Chondrocyte (in vitro differentiated cells): ENCODE measurements at places on chromosomes 16 and 17. TPM values are rescaled to one million over a fixed set of nuclear protein-coding genes. Genes with fewer than 3 reads are reported as not detected.
A peak's percentile ranks its signal among the peaks of the same experiment; 100 is the strongest.

DNA sequence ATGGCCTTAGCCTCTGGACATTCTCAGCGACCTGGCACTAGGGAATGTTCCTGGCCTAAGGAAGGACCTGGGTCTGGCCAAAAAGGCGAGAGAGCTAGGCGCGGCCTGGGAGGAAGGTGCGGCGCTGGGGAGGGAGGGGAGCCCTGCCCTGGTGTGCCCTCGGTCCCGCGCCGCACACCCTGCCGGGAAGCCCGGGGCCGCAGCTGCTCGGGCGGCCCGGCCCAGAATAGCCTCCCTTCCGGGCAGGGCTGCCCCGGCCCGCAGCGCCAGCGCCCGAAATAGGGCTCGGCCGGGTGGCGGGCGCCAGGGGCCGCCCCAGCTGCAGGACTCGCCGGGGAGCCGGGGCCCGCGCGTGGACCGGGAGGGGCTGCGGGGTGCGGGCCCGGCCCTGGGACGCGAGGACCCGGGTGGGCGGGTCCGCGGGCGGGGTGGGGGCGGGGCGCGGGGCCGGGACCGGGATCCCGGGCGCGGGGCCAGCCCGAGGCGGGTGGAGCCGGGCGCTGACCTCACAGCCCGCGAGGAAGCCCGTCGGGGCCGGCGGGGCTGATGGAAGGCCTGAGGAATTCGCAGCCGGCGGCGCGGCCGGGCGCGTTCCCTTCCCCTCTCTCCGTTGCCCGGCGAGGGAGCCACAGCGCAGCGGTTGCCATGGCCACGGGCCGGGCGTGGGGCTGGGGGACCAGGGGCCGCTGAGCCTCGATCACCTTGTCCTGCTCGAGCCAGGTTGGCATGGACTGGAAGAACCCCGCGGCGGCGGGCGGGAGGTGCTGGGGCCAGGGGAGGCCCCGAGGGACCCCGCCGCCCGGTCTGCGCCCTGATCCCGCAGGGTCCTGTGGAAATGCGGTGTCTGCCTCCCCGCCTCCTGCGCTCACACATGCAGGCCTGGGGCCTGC, 18.1 kb downstream of the SOCS3 start:
- DNase-seq: no peak
- H3K4me1 ChIP-seq: peaks cover 21% of the 10 kb centered on the region
- H3K4me3 ChIP-seq: no peak overlapping the region
- no peaks in the 10 kb centered on the region for H3K36me3 ChIP-seq
- no peak overlapping the region for H3K27ac ChIP-seq

GRCh38 chr17:37446027-37446426, 39.3 kb downstream of the TADA2A start:
- H3K4me3 ChIP-seq: no peak overlapping the region
- H3K27me3 ChIP-seq: no peaks in the 10 kb centered on the region
- H3K36me3 ChIP-seq: peaks cover 17% of the 10 kb centered on the region

DNA sequence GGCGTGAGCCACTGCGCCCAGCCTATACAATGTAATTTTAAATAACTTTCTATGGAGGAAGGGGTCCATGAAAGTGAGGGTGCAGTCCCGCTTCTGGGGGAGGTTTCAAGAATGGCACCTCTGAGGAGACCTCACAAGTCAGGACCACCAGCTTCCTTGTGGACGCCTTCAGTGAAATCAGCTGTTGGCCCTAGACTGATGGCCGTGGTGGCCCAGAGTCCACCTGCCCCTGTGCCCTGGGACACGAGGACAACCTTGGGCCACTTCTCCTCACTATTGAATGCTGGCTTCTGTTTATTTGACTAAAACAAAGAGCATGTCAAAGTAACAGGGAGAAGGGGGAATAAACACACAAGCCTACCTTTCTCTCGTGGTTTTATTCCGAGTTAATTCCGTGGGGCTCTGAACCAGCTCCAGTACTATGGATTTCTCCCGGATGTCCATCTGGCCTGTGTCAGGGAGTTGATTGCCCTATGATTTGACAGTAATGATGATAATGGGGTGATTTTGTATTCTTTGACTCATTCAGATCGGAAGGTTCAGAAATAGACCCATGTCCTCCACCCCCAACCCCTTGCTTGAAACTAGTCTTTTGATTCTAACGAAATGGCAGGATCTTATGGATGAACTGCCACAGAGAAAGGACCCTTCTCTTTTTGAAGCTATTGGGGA, 8.6 kb upstream of the CBX4 start:
- H3K4me1 ChIP-seq: peaks cover 25% of the 10 kb centered on the region
- DNase-seq: no peak
- H3K36me3 ChIP-seq: no peaks in the 10 kb centered on the region

- H3K27ac ChIP-seq: no peak overlapping the region
- no peaks in the 10 kb centered on the region for H3K4me1 ChIP-seq
- no peak for DNase-seq
- H3K4me3 ChIP-seq: no peak overlapping the region
Observed at GRCh38 chr16:12708266-12708665, 95.4 kb downstream of the CPPED1 start.

DNA sequence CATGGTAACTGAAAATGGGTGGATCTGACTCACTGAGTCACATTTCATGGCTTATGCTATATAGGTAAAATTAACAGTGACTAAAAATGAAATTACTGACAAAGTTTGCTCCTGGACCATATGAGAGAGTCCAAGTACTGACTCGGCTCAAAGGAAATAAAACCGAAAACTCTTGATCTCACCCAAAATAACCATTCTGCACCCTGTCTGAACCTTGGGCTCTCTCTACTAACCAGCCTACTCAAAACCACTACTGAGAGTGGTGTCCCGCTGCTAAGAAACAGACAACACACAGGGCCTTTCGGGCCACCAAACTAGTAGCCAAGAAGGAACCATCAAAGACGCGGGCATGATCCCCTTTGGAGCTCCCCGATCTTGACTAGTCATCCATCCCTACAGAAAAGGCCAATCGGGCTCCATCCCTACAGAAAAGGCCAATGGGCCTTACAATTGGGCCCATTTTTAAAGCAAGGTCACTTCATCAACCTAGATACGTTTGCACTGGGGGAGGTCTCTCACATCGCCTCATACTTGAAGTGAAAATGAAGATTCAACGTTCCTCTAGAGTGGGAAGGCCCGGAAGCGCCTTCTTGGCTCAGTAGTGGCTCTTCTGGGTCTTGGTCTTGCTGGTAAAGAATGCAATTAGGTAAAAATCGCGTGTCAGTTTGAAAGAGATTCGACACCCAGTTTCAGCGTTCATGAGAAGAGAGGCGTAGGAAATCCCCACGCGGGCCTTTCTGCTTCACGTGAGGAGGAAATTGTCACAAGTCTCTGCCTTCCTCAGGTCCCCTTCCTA, 720 bp upstream of the ZPBP2 start:
- H3K4me1 ChIP-seq: peaks cover 6% of the 10 kb centered on the region
- H3K27me3 ChIP-seq: peaks cover 43% of the 10 kb centered on the region
- no peak for DNase-seq
- H3K36me3 ChIP-seq: peaks cover 4% of the 10 kb centered on the region
- no peak overlapping the region for H3K27ac ChIP-seq

DNA sequence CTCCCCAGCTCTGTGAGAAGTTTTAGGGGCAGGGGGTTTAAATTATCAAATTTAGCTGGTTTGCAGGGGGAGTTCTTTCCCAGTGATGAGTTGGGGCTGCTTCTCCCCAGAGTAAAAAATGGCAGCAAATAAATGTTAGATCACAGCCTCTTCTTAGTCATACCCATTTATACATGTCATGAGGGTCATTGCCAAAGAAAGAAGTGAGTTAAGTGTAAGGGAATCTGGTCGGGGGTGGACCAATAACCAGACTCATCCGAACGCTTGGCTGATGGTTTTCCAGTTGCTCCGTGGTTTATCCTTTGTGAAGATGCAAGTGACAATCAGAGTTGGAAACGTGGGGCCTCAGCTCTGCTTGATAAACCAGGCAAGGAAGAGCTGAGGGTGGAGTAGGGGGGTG, 87.1 kb downstream of the PLXDC1 start:
- DNase-seq: no peak
- H3K36me3 ChIP-seq: peaks cover 2% of the 10 kb centered on the region
- H3K4me3 ChIP-seq: no peak overlapping the region
- peaks cover 18% of the 10 kb centered on the region for H3K4me1 ChIP-seq
- no peak overlapping the region for H3K27ac ChIP-seq

DNA sequence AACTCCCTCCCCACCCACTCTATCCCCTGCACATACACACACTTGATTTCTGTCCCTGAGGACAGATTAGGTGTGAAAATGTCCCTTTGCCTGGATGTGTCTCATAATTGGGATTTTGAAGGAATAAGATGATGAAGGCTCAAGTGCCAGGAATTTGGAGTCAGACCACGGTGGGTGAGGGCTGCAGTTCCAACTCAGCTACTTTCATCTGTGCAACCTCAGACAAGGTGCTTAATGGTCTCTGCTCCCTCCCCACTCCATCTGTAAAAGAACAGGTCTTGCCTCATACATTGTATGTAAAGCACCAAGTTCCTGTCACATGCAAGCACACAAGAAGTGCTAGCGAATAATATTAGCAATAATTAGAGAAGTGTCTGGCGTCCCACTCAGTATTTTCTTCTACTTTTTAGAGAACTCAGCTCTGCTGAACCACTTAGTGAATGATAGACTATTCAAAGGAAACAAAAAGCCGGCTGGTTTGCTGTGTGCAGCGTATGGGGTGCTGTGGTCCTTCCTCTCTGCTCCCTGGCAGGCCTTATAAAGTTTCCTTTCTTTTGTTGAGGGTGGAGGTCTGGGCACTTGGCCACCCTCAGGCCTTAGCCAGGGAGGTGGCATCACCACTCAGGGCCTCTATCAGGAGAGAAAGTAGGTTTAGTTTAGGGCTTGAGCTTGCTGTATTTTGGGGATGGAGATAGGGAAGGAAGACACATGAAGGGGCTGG, 6.4 kb downstream of the TBX4 start:
- H3K4me1 ChIP-seq: peaks cover 29% of the 10 kb centered on the region
- H3K36me3 ChIP-seq: peaks cover 12% of the 10 kb centered on the region
- no peak overlapping the region for H3K4me3 ChIP-seq
- no peak for DNase-seq
- H3K27me3 ChIP-seq: peaks cover 80% of the 10 kb centered on the region
- no peak overlapping the region for H3K27ac ChIP-seq

DNA sequence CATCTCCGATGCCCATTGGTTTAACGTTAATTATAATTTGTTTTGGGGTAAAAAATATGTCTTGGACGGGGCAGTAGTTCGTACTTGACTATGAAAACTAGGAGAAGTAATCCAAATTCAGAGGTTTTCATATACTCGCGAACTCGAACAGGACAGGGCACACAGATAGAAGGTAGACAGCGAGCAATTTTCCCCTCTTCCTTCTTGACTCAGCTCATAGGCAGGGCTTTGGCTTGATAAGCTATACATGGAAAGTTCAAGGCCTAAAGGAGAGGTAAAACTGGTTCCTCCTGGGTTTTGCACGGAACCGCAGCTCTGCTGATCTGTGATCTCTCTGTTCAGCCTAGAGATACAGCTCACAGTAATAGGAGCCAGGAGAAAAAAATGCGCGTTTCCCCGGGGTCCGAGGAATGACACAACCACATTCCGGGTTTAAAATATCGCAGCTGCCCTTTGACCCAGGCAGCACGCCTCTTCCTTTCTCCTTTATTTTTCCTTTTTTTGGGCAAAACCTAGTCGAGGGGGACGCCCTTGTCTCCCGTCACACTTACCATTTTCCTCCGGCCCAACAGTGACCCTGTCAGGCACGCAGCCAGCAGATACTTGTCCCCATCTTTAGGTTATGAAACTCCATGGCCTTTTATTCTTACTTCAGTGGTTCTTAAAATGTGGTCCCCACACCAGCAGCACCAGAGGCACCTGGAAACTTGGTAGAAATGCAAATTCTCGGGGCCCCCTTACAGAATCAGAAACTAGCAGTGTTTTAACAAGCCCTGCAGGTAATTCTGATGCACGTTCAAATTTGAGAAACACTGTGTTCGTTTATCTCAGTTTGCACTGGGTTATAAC, 1.7 kb upstream of the LASP1 start:
- H3K27ac ChIP-seq: peak overlapping the region; percentile 89
- peak overlapping the region; percentile 80 for H3K4me3 ChIP-seq
- peaks cover 10% of the 10 kb centered on the region for H3K36me3 ChIP-seq
- no peaks in the 10 kb centered on the region for H3K27me3 ChIP-seq
- peaks cover 50% of the 10 kb centered on the region for H3K4me1 ChIP-seq

- DNase-seq: no peak
- peaks cover 23% of the 10 kb centered on the region for H3K4me1 ChIP-seq
- H3K27me3 ChIP-seq: peaks cover 11% of the 10 kb centered on the region
- no peaks in the 10 kb centered on the region for H3K36me3 ChIP-seq
- H3K27ac ChIP-seq: no peak within 1 kb of the TSS
Observed at GRCh38 chr17:44363613-44364159, at the start of gene FAM171A2. Gene FAM171A2, minus strand, starts transcription at chr17:44363853. Its CDS starts 139 bp downstream, at chr17:44363714.

DNA sequence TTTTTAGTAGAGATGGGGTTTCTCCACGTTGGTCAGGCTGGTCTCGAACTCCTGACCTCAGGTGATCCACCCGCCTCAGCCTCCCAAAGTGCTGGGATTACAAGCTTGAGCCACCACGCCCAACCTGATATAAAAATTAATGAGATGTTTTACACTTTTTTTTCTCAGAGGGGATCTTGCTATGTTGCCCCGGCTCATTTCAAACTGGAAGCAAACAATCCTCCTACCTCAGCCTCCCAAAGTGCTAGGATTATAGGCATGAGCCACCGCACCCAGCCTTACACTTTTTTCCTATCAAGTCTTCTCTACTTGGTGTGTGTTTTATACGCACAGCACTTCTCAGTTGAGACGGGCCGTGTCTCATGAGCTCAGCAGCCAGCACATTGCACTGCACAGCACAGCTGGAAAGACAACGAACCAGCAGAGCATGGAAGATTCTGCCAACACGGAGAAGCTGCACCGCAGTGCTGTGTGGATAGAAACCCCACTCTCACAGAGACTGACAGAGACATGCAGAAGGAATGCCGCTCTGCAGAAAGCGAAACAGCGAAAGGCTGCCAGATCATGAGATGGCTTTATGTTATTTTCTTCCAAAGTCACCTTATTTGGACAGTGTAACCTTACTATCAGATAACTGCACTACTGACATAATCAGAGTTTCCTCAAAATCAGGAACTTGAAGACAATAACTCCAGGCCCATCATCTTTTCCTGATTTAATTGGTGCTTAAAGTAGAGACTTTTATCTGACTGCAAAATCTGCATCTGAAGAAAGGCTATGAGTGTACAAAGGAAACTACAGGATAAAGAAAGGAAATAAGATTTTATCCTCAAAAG, 6.5 kb upstream of the QRICH2 start:
- no peaks in the 10 kb centered on the region for H3K27me3 ChIP-seq
- DNase-seq: no peak
- H3K36me3 ChIP-seq: peaks cover 25% of the 10 kb centered on the region

DNA sequence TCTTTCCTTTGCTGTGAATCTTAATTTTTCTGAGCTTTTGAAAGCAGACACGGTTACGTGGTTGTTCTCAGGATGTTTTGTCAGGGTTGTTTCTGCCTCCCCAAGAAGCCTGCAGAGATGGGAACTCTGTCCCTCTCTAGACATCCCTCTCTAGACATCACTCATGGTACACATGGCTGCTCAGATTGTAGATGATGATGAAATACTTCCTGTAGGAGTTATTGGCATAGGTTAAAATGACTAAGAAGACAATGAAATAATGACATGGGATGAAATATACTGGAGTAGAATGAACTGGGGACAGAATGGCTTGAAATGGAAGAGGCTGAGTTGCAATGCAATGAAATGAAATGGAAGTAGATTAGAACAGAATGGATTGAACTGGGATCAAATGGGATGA, 253.4 kb downstream of the SHISA9 start:
- no peak for DNase-seq
- H3K27ac ChIP-seq: no peak overlapping the region
- H3K27me3 ChIP-seq: no peaks in the 10 kb centered on the region
- no peaks in the 10 kb centered on the region for H3K36me3 ChIP-seq
- H3K4me1 ChIP-seq: no peaks in the 10 kb centered on the region

GRCh38 chr17:73452009-73452408, 140.2 kb upstream of the CDC42EP4 start:
- no peaks in the 10 kb centered on the region for H3K27me3 ChIP-seq
- no peak for DNase-seq
- H3K4me1 ChIP-seq: no peaks in the 10 kb centered on the region

KRTAP4-9 gene
- not detected in 3 replicates for total RNA-seq

GJD3 gene
- 0.32 to 0.41 TPM in 2 of 3 replicates, not detected in the other for total RNA-seq

GPR142 gene
- not detected in 3 replicates for total RNA-seq

CMTM4 gene
- total RNA-seq: 30.1 to 32.5 TPM (median 31.5 TPM) in 3 replicates

MMP15 gene
- total RNA-seq: 5.9 to 12.0 TPM (median 11.2 TPM) in 3 replicates

CHRNE gene
- total RNA-seq: 0.22 to 0.35 TPM in 2 of 3 replicates, not detected in the other
